ENCODE measurements at places on chromosomes 4 and X.
A peak's percentile ranks its signal among the peaks of the same experiment; 100 is the strongest.

DNA sequence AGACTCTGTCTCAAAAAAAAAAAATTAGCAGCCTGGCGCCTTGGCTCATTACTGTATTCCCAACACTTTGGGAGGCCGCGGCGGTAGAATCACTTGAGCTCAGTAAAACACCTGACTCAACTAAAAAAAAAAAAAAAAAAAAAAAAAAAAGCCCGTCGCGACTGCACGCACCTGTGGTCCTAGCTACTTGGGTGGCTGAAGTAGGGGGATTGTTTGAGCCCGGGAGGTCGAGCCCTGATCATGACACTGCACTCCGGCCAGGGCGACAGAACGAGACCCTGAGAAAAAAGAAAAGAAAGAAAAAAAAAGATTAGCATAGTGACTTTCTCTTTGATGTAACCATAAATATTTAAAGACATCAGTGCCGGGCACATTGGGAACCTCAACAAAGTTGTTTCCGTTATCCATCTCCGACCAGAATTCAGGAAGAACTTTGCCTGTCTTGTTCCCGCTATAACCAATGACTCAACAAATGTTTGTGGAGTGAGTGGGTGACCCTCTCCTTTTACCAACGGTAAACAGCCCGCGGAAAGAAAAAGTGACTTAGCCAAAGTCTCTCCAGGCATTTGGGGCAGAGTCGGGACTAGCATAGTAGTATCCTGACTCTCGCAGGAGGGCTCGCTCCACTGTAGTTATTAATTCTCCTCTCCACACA, 553 bp upstream of the MED28 start:
- no peak for DNase-seq

- no peak for DNase-seq
Observed at GRCh38 chrX:15204130-15204751, 65.6 kb downstream of the ASB9 start.

DNA sequence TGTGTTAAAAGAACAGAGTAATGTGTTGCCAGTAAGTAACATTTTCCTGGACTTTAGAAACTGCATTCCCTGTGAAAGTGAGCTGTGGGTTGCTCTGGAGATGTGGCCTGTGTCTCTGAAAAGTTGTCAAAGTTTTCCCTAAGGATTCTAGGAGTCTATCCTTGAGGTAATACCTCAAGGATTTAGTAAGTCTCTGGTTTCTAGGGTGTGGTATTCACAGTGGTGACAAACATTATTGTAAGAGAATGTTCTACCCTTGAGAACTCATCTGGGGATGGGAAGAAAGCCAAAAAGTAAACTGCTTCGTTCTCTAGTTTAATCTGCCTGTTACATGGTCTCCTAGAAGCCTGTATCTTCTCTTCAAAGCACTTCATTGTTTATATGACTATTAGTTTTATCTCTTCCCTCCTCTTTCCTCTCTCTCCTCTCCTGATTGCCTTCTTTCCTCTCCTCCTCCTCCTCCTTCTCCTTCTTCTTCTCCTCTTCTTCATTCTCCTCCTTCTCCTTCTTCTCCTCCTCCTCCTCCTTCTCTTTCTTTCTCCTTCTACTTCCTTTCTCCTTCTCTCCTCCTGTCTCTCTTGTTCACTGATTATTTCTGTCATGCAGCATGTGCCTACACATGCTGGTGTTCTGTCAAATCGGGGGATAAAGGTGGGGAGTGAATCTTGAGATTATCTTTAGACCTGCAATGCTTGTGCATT, 321.3 kb downstream of the PTTG2 start:
- DNase-seq, result no peak

DNA sequence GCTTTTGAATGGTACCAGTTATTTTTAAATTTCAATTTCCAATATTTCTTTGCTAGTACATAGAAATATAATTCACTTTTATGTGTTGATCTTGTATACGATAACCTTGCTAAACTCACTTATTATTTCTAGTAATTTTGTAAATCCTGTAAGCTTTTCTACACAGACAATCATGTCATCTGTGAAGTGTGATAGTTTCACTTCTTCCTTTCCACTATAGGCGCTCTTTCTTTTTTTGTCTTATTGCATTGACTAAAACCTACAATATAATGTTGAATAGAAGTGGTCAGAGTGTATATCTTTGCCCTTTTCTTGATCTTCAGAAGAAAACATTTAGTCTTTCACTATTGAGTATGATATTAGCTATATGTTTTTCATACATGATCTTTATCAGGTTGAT, 76.6 kb downstream of the ZNF182 start:
- no peak for DNase-seq

DNA sequence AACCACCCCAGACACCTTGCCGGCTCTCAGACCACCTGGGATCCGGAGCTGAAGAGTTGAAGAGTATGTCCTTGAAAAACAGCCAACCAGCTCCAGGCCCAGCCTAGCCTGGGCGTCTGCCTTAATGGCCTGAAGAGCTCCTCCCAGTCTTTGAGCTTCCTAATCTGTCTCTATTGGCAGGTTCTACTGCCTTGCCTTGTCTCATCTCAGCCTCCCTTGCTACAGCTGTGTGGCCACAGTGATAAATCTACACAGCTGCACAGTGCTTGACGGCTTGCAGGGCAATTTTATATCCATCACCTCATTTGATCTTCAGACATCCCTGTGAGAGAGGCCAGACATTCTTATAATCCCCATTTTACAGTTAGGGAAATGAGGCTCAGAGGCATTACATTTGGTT, 19.9 kb downstream of the AWAT2 start:
- no peak for DNase-seq

- no peak for DNase-seq
Observed at GRCh38 chr4:185820146-185821028, 8.4 kb upstream of the SORBS2 start.

DNA sequence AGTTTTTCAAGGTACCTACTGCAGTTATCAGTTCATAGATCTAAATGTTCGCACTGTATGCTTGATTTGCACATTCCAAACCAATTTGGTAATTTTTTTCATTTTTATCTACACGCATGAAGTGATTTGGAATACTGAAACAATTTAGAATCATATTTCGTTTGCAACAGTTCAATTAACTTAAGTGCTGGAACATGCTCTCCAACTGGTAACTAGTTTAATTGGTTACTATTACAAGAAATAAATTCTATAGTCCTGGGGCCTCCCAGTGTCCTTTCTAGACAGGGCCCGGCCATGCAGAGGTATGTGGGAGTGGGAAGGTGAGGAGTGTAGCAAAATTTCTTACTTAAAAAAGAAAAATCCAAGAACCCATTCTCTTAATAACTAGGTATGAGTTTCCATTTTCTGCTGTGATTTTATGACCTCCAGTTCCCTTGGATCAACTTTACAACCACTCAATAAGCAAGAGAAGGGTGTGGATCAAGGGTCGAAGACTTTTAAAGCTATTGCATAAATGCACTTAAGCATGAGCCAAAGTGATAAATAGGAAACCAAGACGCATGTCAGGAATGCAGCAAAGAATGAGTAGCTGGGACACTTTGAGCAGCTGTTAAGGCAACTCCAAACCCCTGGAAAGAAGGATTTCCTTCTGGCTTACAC, 106.9 kb downstream of the PPARGC1A start:
- DNase-seq, result no peak

DNA sequence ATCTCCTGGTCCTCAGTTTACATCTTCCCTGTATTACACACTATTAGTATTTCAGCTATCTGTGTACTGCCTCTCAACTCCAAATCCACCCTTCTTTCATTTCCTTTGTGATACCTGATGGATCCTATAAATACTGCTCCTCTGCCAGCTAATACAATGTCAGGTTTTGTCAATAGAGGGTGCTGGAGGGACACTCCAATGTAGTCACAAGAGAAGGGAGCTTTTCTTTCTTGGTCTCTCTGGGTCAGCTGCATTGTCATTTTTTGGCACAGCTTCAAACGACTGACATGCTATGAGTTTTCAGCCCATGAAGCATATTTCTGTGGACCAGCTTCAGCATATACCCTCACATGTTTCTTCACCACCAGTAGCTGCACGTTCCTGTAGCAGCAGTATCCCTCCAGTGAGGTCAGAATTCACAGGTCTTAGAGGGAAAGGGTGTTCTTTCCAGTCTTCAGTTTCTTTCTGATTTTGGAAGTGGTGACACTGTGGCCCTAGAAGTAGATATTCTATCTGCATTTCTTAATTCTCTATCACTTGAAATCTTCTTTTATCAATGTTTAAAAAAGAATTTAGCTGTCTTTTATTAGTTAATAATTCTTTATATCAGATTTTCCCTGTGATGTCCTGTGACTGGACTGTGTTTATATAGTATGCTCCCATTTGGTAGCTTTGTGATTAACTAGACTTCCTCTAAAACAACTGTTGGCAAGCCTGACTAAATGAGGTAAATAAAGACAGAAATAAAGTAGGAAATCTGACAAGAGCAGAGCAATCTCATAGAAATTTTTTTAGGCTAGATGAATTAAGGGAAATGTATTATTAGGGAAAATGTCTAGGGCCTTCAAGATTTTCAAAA, 60.6 kb downstream of the GABRA2 start:
- DNase-seq, result no peak

GRCh38 chrX:40266490-40267333, 169.0 kb upstream of the BCOR start:
- DNase-seq, result peak; percentile 14

DNA sequence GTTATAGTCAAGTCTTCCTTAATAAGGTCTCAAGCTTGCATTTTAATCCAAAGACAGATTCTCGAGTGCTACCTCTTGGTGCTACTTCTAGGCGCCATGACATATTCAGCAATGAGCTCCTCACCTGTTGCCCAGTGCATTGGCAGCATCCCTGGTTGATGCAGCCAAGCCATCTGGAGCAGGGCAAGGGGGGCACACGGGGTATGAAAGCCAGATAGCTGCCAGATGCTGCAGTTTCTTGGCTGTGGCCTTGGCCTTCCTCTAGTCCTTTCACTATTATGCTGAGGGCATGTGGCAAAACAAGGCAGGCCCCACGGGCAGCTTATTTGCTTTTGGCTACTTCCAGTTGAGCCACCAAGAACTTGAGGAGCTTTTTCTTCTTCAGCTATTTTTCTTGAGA, 168.6 kb upstream of the PGRMC2 start:
- DNase-seq, result no peak

DNA sequence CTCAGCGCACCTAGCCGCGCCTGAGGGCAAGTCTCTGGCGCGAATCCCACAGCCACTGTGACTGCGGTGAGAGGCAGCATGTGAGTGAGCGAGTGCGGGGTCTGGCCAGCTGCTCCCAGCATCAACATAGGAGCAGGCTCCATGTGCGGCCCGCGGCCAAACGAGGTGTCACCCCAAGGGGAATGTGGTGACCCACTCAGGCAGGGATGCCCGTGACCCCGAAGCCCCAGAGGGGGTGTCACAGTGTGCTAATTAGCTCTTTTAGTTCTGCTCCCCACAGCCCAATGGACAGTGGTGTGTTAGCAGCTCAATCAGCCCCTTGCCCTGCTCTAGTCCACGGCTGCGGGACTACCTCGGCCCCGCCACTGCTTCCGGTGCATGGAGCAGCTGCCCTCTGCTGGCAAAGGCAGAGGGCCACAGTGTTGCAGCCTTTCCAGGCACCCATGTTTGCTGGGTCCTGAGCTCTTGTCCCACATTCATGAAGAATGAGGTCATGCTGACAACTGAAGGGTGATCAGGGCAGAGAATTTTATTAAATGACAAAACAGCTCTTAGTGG, 61.4 kb downstream of the AGA start:
- no peak for DNase-seq

GRCh38 chr4:179595671-179596410, 2153.6 kb upstream of the AGA start:
- no peak for DNase-seq

DNA sequence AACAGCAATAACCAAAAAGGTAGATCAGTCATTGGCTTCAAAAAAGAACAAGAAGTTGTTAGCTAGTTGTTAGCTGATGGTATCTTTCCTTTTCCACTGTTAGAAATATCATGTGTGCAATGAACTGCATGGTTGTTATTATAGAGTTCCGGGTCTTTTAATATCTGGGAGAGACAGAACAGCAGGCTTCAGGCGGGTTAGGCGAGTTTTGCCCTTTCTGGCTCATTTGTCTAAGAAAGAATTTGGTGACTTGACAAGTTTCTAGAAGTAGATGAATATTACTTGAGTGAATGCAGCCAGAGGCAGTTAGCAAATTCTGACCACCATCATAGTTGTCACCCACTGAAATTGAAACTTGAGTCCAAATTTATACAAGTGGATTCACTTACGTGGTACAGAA, 88.9 kb upstream of the MID1 start:
- DNase-seq, result no peak

GRCh38 chrX:48802089-48802904, 430 bp downstream of the HDAC6 start:
- peak; percentile 20 for DNase-seq

DNA sequence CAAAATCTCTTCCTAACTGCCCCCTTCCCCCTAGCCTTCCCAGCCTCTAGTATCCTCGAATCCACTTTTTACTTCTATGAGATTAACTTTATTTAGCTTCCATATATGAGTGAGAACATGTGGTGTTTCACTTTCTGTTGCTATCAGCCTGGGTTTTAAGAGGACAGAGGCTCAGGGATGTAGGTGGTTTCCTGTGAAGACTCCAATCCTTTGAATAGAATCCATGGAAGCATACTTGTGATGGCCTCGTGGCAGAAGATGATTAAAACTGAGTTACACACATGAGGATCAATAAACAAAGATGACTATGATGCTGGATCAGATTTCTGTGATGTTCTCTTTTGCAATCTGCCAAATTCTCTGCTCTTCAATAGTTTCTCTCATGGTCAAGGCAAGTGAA, 29.8 kb downstream of the CD99L2 start:
- DNase-seq, result no peak

DNA sequence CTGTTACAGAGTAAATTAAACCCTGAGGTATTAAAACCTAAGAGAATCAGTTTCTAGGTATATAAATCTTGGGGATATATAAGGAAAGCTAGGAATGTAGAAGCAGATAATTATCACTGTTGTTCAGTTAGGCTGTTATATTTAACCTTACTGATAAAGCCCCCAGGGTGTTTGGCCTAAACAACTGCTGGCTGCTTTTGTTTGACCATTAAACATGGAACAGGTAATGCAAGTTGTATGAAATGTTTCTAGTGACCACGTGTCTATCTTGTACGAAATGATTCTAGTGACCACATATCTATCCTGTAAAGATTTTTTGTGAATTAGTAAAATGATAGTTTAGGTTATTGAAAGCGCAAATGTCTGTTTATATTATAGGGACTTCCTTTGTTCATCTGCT, 52.6 kb downstream of the SGMS2 start:
- no peak for DNase-seq

- DNase-seq, result no peak
Observed at GRCh38 chrX:17854531-17854930, 6.6 kb downstream of the RAI2 start.

- no peak for DNase-seq
Observed at GRCh38 chrX:41863343-41864203, 59.8 kb downstream of the CASK start.

DNA sequence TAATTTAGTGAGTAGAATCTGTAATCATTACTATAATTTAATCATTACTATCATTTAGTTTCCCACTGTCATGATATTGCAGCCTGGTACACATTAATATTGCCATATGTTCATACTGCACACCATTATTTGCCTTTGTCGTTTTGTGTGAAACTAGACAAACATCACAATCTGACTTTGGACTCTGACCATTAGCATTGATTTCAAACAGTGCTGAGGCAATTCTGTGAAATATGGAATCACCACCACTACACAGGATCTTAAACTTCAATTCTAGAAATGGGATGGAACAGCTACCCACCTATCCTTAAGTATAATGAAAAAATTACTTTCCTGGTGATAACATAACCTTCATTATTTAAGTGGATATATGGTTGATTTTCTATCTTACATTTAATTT, 98.3 kb downstream of the SORBS2 start:
- no peak for DNase-seq

- no peak for DNase-seq
Observed at GRCh38 chr4:33914386-33914785, 2329.9 kb downstream of the ARAP2 start.

GRCh38 chr4:183175631-183176232, 76.7 kb downstream of the WWC2 start:
- DNase-seq, result no peak

Measured in activated CD8-positive, alpha-beta memory T cell treated with anti-CD3 and anti-CD28 coated beads for 4 hours (primary cell).